T-helper 17 cell (primary cell): ENCODE measurements at places on chromosomes 7 and 10.

DNA sequence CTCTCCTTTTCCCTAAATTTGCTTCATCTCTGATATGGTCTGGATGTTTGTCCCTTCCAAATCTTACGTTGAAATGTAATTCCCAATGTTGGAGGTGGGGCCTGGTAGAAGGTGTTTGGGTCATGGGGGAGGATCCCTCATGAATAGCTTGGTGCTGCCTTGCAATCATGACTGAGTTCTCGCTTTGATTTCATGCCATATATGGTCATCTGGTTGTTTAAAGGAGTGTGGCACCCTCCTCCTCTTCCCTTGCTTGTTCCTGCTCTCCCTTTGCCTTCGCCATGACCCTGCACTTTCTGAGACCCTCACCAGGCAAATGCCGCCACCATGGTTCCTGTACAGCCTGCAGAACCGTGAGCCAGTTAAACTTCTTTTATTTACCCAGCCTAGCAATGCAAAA is 14.5 kb downstream of the NOBOX start:
- DNase-seq: no peak
- no peak overlapping the region for H3K4me3 ChIP-seq
- no peaks in the 10 kb centered on the region for H3K36me3 ChIP-seq

GRCh38 chr7:1858435-1859265 is 188.6 kb downstream of the ELFN1 start:
- no peaks in the 10 kb centered on the region for H3K36me3 ChIP-seq
- no peak overlapping the region for H3K4me3 ChIP-seq
- no peak for DNase-seq
- no peak overlapping the region for H3K27ac ChIP-seq
- no peaks in the 10 kb centered on the region for H3K27me3 ChIP-seq
- H3K4me1 ChIP-seq: peaks cover 11% of the 10 kb centered on the region

GRCh38 chr7:129875160-129875559 is 77.6 kb downstream of the UBE2H start:
- H3K27ac ChIP-seq: no peak overlapping the region
- no peak overlapping the region for H3K4me3 ChIP-seq
- no peak for DNase-seq
- no peaks in the 10 kb centered on the region for H3K27me3 ChIP-seq
- H3K36me3 ChIP-seq: peaks cover 8% of the 10 kb centered on the region

DNA sequence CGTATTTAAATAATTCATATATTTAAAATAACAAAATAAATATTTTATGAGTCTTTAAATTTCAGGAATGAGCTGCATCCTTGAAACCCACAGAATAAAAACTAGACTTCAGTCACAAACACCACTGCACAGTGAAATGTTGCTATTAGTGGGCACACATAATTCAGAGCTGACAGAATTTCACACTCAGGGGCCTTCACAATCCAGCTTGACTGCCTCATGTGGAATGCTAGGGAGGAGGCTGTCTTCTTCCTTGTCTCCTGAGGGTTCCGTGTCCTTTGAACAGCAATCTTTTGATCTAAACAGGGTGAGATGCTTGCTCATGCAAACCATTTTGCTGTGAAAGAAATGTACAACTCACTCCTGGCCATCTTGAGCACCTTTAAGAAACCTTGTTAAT is 346.7 kb downstream of the CCSER2 start:
- H3K36me3 ChIP-seq: no peaks in the 10 kb centered on the region
- H3K4me3 ChIP-seq: no peak overlapping the region
- peaks cover 21% of the 10 kb centered on the region for H3K27me3 ChIP-seq
- peaks cover 3% of the 10 kb centered on the region for H3K4me1 ChIP-seq
- DNase-seq: no peak
- no peak overlapping the region for H3K27ac ChIP-seq

DNA sequence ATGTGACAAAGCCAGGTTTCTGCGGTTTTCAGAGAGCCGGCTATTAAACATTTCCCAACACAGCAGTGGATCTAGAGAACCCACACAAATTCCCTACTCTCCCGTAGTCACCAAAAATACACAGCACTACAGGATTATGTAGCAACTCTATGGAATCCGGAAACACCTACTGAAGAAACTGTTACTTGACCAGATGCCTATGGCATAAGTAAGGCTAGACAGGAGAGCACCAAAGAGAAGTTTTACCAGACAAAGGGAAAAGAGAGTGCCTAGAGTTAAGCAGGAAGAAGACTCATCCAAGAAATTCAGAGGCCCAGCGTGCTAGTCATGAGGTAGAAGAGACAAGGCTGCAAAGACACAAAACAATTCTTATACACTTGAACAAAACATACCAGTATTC is 321.1 kb downstream of the PARD3 start:
- no peaks in the 10 kb centered on the region for H3K36me3 ChIP-seq
- H3K4me3 ChIP-seq: no peak overlapping the region
- H3K27ac ChIP-seq: no peak overlapping the region
- no peak for DNase-seq

- DNase-seq: no peak
- no peak overlapping the region for H3K4me3 ChIP-seq
- H3K27me3 ChIP-seq: peaks cover 25% of the 10 kb centered on the region
- no peaks in the 10 kb centered on the region for H3K36me3 ChIP-seq
- H3K4me1 ChIP-seq: peaks cover 2% of the 10 kb centered on the region
- H3K27ac ChIP-seq: no peak overlapping the region
Observed at GRCh38 chr10:71029411-71029892, 141.1 kb upstream of the PCBD1 start.
